NCI-H146 (cell line): ENCODE measurements at places on chromosomes 11 and 22.

DNA sequence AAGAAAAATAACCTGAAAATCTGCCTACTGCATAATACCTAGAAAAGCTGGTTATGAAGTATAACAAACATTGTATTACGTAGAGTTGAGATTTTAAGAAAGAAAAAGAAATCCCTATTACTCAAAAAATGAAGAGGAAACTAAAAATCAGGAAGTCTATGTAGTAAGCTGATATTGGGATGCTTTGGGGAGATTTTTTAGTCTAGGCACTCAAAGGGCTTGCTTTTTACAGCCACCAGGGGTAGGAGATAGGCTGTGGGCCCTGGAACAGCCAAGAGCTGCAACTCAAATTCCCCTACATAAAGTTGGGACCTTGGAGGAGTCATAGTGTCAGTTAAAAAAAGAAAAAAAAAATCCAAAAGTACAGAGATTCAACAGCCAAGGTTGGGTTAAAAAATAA, 90.4 kb downstream of the RELT start:
- no peak for DNase-seq

DNA sequence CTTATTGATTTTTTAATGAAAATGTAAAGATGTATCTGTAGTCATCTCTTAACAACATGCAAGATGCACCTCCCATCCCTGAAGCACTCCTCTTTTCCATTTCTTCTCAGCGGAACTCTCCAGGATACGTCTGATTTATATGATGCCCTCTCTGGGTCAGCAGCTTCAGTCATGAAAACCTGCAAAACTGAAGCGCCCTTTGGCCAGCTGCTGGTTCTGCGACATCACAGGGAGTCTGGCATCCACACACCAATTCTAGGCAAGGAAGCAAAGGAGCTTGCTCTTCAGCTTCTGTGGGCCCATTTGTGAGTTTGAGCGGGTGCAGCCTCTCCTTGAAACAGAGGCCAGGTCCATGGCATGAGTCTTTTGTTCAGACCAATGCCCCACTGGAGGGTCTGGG, 1253.3 kb downstream of the TBC1D22A start:
- no peak for DNase-seq

DNA sequence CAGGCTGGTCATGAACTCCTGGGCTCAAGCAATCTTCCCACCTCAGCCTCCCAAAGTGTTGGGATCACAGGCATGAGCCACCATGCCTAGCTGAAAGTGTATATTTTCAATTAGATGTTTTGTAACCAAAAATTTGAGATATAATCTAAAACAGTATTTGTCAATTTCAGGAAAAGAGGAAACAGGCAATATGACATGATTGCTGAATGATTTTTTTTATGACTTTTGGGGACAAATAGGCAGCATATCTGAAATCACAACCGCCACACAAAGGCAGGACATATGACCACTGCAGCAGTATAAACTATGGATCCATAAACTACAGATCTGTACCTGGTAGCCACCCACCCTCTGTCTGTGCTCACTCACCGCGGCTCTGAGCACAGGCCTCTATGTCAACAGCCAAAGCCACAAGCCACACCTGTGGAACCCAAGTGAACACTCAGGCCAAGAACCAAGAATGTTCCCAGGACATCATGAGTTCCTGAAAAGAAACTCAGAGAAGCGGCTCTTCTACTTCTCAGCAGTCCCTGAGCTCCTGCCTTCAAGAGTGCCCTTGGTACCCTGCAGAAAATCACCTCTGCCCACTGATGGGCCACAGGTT, 22.5 kb downstream of the PISD start:
- DNase-seq = no peak

DNA sequence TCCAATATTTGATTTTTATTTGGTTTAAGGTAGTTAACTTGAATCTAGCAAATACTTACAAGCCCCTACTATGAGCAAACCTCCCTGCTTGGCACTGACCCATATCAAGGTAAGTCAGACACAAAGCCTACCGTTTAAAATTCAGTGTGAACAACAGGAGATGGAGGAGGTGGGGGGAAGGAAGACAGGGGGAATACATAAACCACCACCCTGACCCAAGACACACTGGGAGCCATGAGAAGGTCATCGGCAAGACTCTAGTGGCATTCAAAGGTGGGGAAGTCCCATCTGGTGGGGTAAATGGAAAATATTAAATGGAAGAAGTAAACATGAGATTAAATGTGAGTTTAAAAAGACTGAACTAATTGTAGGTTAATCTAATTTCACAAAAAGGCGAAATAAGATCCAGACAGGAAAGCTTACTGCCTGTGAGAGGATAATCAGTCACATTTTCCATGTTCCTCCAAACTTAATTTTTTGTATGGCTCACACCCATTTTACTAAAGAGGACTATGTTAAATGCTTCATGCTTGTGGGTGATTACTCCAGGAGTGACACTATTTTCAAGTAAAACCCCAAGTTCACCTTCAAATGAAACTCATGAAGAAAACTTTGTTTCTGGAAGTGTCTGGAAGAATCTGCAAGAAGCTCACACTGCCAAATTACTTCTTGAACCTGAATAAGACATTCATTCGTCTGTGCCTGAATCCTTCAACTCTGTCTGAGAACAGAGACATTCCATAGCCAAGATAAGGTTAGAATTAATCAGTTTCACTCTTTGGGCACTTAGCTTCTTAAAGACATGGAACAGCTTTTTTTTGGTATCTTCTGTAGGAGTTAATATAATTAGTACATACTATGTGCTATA, 51.7 kb downstream of the PITPNB start:
- DNase-seq = no peak

GRCh38 chr11:5719703-5720495, 16.3 kb upstream of the OR56B1 start:
- DNase-seq = no peak

GRCh38 chr22:19717691-19718455, 3.6 kb downstream of the SEPTIN5 start:
- DNase-seq = peak; percentile 42

DNA sequence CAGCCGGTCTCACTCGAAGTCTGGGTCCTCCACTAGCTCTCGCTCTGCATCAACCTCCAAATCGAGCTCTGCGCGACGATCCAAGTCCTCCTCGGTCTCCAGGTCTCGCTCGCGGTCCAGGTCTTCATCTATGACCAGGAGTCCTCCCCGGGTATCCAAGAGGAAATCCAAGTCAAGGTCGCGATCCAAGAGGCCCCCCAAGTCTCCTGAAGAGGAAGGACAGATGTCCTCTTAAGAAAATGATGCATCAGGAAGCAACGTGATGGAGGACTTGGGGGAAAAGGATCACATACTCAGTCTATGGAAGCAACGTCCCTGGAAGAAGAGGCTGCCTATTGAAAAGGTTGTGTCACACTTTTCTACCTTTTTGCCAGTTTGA, 1.1 kb downstream of the SRSF8 start:
- no peak for DNase-seq

GRCh38 chr22:44030051-44030701, 6.1 kb downstream of the PARVB start:
- no peak for DNase-seq

GRCh38 chr22:46770726-46771125, 8.3 kb downstream of the TBC1D22A start:
- DNase-seq = no peak

DNA sequence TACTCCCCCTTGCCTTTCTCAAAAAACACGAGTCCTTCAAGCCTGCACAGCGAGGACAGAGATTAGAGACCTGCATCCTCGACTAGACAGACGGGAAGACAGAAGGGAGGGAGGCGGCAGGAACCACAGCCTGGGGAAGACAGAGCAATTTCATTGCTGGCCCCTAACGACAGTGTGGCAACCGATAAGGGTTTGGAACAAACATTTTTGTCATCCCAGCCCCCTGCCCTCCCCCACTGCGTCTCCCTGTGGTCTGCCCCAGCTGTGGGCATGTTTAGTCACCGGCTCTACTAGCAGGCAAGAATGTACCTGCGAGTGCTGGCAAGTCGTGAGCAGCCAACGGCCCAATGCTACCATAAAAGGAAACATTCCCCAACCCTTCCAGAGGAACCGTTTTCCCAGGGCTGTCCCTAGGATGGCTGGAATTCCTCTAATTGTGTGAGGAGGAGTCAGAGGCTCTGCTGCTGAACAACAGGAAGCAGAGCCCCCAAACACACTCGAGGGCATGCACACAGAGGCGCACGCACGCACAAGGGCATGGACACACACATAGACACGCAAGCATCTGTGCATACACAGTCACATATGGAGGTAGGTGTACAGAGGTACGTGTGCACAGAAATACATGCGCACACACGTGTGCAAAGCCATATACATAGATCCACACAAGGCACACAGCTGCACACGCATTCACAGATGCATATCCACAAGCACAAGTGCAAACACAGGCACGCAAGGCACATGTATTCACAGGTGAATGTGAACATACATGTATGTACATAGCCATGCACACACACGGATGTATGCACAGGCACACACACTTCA, 58.3 kb downstream of the MYH9 start:
- no peak for DNase-seq

DNA sequence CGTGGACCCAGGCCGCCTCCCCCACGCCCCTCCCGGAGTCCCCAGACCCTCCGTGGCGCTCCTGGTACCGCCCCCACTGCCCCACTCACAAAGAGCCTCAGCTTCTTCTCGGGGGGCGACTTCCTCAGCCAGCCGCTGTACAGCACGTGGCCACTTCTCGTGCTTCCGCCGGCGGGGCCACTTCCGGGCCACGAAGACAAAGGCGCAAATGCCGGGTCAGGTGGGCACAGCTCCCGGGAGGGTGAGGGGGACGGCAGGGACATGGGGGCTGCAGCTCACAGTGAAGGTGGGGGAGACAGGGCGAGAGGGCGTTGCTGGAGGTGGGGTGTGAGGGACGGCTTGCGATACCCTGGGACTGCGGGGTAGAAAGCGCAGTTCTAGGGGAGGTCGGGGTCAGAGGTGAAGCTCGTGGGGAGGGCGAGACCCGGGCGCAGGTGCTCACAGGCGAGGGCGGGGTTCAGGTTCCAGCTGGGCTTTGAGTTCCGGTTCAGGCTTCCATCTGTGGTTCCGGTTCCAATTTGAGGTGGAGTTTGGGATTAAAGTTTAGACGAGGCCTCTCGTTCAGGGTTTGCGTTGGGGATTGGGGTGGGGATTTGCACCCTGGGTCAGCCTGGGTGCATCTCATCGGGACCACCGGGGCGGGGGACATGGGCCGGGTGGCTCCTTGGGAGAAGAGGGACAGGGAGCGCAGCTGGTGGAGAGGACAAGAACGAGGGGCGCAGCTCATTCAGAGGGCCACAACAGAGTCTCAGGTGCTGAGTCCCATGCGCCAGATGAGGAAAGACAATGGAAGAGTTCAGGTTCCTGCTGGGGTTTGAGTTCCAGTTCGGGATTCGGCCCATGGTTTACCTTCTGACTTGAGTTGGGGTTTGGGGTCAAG, at the start of gene GAB4:
GAB4 (minus strand) TSS at position 371 of the 880 bp plus-strand sequence; CDS start at position 263, 108 bp downstream.
- no peak for DNase-seq

- peak; percentile 93 for DNase-seq
Measured at GRCh38 chr22:43447380-43447779, 35.6 kb downstream of the MPPED1 start.

GRCh38 chr11:18065572-18065971, 19.5 kb upstream of the TPH1 start:
- peak; percentile 90 for DNase-seq

- peak; percentile 51 for DNase-seq
Measured at GRCh38 chr11:67369801-67370284, 3.6 kb downstream of the CLCF1 start.

GRCh38 chr22:27879923-27880322, 39.1 kb downstream of the PITPNB start:
- DNase-seq = peak; percentile 2

- no peak for DNase-seq
Measured at GRCh38 chr11:121439337-121439736, 12.8 kb upstream of the SORL1 start.
